ENCODE measurements at places on chromosomes 11 and 22.

GRCh38 chr11:71532036-71532610 lies 5.1 kb downstream of the KRTAP5-7 start:
- DNase-seq: no peak

- no peak for DNase-seq
These were observed 79.3 kb upstream of the GALNT18 start for GRCh38 chr11:11701070-11701469.

- DNase-seq: no peak
These were observed 769.5 kb upstream of the LUZP2 start for GRCh38 chr11:23727387-23727786.

DNA sequence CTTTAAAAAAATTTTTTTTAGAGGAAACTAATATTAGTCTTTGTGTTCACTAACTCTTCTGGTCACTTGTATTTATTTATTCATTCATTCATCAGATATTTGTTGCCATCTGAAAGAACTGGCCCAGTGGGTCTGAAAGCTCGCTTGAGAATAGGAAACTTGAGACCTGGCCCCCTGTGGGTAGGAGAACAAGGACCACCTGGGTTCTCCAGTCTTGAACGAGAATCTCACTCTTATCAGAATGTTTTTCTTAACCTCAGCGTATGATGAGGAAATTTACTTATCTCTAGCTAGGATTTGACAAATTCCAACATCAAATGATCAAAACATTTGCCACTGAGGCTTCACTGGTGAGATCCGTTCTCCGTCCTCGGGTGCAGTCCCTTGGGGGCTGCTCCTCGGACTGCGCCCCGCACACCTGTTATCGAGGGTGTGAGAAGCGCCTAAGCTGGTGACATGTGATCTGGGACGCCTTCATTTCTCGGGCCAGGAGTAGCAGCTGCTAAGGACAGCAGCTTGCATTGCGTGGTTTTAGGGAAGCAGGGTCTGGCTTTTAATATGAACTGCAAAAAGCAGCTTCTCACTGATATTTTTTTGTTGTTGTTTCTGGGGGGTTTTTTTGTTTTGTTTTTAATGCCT lies 6.3 kb downstream of the C22orf31 start:
- DNase-seq: no peak

DNA sequence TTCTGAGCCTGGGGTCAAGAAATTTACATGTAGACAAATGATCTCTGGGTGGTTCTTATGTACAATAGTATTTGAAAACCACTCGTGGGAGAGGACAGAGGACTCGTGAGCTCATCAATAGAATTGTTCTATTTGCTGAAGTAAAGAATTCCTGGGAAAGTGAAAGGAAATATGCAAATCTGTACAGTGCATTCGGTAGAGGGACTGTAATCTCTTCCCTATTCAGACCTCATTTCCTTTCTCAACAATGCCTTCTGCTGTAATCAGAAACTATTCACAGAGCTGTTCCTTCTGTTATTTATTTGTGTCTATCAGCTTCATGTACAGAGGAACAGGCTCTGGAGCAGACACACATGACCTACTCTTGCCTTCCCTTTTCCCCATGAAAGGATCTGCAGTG lies 709.4 kb upstream of the KIRREL3 start:
- peak; percentile 28 for DNase-seq

- no peak for DNase-seq
These were observed 15.9 kb downstream of the SLCO2B1 start for GRCh38 chr11:75166791-75167190.

- DNase-seq: peak; percentile 63
These were observed 829 bp upstream of the ZBED5 start for GRCh38 chr11:10858439-10859325.

DNA sequence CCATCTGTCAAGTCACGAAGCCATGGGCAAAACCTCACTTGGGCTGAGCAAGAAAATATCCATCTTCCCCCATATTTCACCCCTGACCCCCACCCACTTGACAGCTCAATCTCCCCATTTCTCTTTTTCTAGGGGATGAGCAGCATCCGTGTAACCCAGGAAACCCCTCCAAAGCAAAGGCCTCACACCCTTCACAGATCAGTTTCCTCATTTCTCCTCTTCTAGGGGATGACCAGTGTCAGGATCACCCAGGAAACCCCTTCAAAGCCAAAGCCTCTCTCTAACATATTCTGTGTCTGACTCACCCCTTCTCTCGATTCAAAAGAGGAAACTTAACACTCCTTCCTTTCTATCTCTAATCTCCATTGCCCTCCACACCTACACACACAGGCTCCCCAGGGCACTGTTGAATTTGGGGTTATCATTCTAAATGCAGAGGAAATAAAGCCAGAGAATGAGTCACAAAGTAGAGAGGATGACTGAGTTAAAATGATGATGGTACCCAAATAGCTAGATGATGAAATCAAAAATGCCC lies 439.7 kb downstream of the BUD13 start:
- no peak for DNase-seq

All from endothelial cell of umbilical vein (primary cell).